ENCODE measurements at places on chromosomes 6 and 20.

DNA sequence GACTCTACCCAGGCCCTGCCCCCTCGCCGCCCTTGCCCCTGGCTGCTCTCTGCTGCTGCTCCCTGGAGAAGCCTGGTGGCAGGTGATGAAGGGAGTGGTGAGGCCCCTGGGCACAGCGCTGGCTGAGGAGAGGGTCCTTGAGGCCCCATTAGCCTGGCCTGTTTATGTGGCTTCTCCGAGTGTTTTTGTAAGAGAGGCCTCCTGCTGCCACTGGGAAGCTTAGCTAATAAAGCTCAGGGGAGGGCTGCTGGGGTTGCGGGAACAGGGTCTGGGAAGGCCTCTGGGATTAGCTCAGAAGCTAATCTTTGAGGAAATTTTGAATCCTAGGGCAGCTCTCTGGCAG lies 15.5 kb downstream of the EBF4 start:
- DNase-seq, result no peak

- DNase-seq, result no peak
Measured at GRCh38 chr6:141451181-141451510, 681.6 kb upstream of the GJE1 start.

DNA sequence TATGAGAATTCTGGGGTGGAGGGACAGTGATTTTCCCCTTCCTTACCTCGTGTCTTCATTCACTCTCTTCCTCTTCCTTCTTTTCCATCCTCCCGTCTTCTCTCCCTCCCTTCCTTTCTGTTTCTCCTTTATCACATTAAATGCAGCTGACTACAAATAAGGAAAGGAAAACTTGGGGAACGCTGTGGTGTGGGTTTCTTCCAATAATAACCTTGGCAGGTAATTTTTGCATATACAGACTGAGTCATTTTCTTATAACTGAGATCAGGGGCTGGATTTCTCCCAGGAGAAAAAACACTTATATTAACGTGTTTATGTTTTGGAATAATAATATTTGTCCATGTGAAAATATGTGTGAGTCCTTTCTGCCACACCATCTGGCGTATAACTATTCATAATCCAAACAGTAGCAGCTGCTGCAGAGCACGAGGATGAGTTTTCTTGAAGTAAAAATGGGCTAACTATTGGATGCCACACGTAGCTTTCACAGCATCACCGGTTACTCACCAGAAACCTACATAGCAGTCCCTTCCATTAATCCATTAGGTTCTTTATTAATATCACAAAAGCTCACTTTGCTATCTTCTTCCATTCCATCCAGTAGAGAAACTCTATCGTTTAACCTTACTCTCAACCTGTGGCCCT lies 139.2 kb upstream of the SASH1 start:
- no peak for DNase-seq

- DNase-seq, result no peak
Measured at GRCh38 chr6:31734821-31735406, 1.4 kb downstream of the CLIC1 start.

- DNase-seq, result no peak
Measured at GRCh38 chr6:159691963-159692287, 1.1 kb downstream of the SOD2 start.
